ENCODE measurements at places on chromosomes 11 and 22.
A peak's percentile ranks its signal among the peaks of the same experiment; 100 is the strongest.

GRCh38 chr11:116432301-116432700 is 340.5 kb downstream of the BUD13 start:
- peak; percentile 41 for DNase-seq

DNA sequence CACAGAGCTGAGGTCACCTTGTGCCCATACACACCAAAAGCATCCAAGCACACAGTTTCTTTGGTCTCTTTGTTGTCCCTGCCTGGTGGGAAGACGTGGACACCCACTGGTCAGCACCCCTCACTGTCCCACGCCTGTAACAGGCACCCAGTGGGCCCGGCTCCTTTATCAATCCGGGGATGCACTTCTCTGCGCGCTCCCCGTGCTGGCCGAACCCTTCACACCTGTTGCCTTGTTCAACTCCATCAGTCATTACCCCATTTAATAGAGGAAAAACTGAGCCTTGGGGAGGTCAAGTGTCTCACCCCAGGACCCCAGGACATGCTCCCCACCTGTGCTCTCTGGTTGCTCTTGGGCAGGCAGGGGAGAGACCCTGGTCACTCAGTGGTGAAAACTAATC is 49.7 kb upstream of the FGF3 start:
- peak; percentile 37 for DNase-seq

GRCh38 chr11:32858731-32859130 is 29.0 kb downstream of the PRRG4 start:
- DNase-seq, result no peak

- DNase-seq, result no peak
Measured at GRCh38 chr11:80186692-80187091, 745.9 kb upstream of the TENM4 start.
